Kasumi-1 (cell line): ENCODE measurements at places on chromosomes 2 and 18.

DNA sequence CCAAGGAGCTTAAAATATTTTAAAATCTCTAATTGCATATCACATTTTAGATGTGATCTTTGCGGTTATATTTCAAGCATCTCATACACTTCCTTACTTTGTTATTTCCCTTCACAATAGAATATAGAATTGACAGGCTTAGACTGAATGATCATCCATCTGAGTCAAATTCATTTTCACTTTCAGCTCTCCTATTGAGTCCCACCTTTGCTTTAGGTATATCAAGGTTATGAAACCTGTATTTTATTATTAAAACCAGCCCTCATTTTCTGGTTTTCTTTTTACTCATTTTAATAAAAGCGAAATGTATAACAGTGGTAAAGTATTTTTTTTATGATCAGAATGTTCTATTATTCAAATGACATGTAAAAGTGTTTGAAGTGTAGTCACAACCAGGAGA, 162.9 kb upstream of the KYNU start:
- DNase-seq, result no peak

GRCh38 chr2:241109210-241110088, 7.4 kb upstream of the MTERF4 start:
- DNase-seq, result no peak

- DNase-seq, result no peak
Observed at GRCh38 chr2:185674232-185674631, 64.4 kb upstream of the FSIP2 start.

DNA sequence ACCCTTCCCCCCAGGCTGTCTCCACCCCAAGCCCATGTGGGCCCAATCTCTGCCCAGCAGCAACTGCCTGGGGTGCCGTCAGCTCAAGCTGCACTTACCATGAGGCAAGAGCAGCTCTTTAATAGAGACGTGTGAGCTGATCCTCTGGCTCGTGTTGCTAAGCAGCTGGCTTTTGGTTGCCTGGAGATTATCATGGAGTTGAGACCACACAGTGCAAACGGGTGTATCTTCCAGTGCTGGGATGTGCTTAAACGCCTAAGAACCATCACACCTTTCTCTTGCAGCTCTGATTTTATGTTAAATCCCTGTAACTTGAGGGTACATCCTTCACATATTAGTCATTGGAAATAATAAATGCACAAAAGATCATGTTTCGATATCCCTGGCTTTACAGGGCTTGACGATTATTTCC, 271.1 kb downstream of the PRKCE start:
- DNase-seq, result no peak

DNA sequence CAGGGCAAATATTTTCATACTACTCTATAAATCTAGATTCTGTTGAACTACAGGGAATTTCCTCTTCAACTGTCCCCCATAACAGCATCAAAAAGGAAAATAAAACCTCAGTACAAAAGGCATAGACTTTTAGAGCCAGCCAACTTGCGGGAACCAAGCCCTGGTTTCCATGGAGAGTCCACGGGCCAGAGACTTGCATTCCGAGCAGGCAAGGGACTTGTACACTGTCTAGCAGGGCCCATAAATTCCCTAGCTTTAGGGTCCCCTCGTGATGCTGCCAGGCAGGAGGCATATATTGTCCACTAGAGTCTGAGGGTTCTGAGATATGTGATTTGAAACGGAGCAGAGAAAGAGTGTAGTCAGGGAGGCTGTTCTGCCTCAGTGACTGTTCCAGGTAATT, 153.1 kb upstream of the SLC14A2 start:
- DNase-seq, result no peak

DNA sequence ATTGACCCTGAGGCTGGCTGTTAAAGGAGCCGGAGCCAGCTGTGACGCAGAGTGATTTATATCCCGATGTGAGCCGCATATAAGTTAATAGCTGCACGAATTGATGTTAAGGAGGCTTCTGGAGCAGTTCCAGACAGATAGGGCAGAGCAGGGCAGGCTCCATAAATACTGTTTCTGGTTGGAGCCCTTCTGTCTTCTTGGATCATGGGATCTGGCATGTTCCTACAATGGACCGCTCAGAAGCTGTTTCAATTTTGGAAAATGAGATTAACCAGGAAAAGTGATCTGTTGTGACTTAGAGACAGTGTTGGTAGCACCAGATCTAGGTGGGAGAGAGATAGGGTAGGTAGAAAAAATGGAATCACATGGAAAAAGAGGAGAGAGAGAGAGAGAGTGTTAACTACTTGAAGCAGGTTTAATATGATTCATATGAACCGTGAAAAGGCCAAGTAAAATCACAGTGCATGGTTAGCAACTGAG, 4.8 kb upstream of the IGFBP5 start:
- no peak for DNase-seq

DNA sequence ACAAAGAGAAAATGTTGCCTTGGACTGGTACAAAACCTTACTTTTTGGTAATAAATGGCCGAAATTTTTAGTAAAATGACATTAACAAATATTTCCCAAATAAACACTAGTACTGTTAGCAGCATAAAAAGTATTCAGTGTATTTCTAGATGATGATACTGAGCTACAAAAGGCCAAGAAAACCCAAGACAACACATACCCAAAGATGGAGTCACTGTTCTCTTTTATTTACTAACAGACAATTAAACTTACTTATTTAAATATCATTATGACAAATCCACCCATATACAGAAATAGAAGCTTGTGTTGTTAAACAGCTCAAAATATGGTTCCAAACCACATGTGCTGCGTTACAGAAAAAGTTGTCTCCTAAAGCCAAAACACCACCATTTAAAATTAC, 239.9 kb downstream of the ZEB2 start:
- DNase-seq, result no peak

- no peak for DNase-seq
Observed at GRCh38 chr2:222683805-222684204, 12.3 kb downstream of the MOGAT1 start.

- no peak for DNase-seq
Observed at GRCh38 chr2:197515315-197515738, 539 bp upstream of the MOB4 start.

DNA sequence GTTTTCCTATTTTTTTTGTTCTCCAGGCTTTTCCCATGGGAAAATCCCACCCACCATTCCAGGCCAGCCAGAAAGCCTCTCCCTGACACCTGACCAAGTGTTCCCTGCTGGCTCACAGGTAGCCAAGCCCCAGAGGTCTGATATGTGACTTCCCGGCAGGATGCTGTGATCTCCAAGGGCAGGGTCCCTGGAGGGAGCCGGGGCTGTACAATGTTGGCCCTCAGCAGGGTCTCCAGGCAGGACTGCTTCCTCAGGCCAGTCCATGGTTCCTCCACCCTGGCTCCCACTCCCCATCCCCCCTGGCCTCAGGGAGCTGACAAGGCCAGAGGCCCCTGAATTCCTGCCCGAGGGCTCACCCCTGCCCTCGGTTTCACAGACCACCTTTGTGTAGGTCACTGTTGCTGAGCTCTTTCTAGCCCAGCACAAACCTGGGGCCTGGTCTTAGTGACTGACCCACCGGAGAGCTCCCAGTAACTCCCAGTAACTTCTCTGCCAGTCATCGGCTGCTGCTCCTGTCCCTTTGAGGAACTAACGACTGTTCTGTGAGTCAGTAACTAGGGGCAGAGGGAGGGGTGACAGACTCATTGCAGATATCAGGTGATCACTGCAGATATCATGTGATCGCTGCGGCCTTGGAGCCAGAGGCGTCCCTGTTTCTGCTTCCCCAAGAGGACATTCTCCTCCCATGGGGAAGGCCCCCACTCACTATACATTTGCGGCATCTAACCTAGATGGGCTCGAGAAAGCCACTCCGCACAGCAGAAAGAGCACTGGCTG, 38.7 kb downstream of the SDC1 start:
- DNase-seq, result peak; percentile 91

DNA sequence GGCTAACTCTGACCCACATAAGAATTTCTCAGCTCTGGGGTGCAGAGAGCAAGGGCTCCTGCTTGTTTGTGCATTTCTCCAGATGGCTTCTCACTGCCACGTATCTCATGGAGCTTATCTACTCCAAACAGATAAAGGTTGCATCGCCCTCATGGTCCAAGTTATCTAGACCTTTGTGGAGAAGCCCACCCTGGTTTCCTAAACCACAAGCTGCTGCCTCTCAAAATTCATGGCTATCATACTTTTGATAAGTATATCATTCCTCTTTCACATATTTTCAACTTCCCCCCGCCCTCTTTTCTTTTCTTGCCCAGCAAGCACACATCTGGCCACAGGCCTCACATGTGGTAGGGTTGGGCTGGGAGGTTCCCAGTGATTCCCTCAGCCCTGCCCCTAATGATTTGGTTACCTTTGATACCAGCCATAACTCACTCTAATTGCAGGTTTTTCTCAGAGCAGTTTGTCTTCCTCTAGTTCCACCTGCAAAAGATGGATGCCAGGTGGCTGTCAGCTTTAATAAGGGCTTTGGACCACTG, 146.0 kb downstream of the RHBDD1 start:
- DNase-seq, result no peak

GRCh38 chr18:39238981-39239660, 1673.5 kb upstream of the CELF4 start:
- no peak for DNase-seq

GRCh38 chr18:58038063-58038462, 6.0 kb upstream of the NEDD4L start:
- peak; percentile 72 for DNase-seq

- no peak for DNase-seq
Observed at GRCh38 chr2:128377071-128377910, 58.6 kb upstream of the HS6ST1 start.

- DNase-seq, result no peak
Observed at GRCh38 chr2:43854671-43855070, 15.9 kb downstream of the ABCG8 start.

- DNase-seq, result no peak
Observed at GRCh38 chr18:37465958-37466357, 99.6 kb downstream of the CELF4 start.

DNA sequence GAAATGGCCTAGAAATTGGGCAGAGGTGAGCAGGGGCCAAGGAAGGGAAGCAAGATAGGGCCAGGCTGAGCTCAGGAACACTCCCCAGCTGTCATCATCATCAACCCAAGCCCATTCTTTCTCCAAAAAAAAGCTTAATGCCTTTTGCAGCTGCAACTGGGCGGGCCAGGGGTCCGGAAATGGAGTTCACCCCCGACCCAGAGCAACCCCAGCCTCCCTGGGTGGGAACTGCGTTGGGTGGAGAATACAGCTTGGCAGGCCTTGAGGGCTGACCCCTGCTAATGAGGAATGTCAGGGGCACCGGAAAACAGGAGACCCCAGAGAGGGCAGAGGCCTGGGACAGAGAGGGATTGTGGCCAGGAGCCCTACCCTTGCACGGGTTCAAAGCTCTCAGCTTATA, 64.8 kb downstream of the TNS1 start:
- no peak for DNase-seq

- DNase-seq, result no peak
Observed at GRCh38 chr2:160157861-160158829, 41.9 kb downstream of the ITGB6 start.

DNA sequence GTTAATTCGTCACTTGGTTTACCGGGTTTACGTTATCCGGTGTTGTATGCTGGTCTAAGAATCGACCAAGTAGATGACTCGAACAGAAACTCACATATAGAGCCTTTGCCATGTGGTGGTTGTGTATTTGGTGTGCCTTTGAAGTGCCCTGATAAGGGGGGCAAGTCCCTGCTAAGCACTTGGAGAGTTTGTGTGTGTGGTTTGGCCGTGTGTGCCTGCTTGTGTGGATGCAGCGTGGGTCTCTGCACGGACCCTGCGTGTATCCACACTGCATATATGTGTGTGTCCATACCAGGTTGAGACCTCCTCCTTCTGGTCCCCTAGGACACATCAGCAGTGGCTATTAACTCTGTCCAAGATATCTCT, 2.4 kb upstream of the CELF4 start:
- no peak for DNase-seq

- no peak for DNase-seq
Observed at GRCh38 chr2:135815269-135815668, 21.7 kb downstream of the LCT start.

DNA sequence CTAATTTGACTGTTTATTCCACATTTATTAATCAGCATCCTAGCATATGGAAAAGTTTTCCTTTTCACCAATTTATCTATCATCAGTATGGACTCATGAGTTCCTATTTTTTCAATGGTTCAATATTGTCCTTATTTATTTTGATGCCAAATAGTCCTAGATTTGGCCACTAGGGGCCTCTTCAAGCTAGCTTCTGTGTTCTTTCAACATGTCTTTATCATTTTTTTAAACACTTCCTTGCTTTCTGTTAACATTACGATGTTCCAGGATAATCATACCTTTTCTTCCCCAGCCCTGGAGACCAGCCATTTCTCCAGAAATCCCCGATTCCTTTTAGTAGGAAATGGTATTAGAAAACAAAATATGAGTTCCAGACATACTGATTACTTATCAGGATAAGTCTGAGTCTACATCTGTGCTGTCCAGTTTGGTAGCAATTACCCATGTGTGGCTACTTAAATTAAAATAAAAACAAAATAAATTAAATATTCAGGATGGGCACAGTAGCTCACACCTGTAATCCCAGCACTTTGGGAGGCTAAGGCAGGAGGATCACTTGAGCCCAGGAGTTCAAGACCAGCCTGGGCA, 70.6 kb downstream of the RPE start:
- peak; percentile 37 for DNase-seq

DNA sequence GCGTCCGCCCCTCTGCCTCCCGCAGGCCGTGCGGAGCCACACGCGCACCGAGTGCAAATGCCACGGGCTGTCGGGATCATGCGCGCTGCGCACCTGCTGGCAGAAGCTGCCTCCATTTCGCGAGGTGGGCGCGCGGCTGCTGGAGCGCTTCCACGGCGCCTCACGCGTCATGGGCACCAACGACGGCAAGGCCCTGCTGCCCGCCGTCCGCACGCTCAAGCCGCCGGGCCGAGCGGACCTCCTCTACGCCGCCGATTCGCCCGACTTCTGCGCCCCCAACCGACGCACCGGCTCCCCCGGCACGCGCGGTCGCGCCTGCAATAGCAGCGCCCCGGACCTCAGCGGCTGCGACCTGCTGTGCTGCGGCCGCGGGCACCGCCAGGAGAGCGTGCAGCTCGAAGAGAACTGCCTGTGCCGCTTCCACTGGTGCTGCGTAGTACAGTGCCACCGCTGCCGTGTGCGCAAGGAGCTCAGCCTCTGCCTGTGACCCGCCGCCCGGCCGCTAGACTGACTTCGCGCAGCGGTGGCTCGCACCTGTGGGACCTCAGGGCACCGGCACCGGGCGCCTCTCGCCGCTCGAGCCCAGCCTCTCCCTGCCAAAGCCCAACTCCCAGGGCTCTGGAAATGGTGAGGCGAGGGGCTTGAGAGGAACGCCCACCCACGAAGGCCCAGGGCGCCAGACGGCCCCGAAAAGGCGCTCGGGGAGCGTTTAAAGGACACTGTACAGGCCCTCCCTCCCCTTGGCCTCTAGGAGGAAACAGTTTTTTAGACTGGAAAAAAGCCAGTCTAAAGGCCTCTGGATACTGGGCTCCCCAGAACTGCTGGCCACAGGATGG, 7.1 kb upstream of the WNT10A start:
- no peak for DNase-seq

GRCh38 chr2:192357217-192357616, 162.5 kb upstream of the TMEFF2 start:
- no peak for DNase-seq

- DNase-seq, result no peak
Observed at GRCh38 chr2:210599476-210599875, 43.1 kb downstream of the CPS1 start.
